ENCODE measurements at places on chromosomes 2 and 18.

- DNase-seq, result no peak
Measured at GRCh38 chr2:46811379-46812310, 104.0 kb downstream of the MCFD2 start.

DNA sequence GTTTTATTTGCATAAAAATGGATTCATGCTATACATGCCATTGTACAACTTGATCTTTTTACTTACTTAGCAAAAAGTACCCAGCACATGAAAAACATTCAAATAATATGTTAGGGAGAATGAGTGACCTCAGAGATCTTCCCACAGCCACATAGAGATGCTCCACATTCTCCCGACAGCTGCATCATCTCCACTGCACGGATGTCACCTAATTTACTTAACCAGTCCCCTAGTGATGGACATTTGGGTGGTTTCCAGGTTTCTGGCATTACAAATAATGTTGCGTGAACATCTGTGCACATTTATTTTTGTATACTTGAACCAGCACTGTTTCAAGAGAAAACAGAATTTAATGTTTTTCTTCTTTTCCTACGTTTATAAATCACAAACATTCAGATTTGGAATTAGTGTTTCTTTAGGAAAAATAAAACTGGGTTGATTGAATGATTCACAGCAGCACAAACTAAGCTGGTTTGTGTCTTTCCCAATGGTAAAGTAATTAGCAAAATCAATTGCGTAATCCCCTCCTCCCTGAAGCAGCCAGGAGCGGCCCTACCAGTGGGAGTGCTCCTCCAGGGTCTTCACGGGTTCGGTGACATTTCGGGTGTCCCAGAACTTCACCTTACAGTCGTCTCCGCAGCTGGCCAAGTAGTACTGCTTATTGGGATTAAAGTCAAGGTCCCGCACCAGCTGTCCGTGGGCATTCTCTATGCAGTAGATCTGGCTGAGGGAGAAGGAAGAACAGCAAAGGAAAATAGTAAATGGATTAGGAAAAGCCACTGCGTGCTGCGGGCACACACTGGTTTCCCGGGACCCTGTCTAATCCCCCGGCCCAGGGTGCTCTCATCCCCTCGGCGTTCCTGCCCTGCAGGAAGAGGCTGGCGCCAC lies 183.9 kb downstream of the EIPR1 start:
- DNase-seq, result no peak

DNA sequence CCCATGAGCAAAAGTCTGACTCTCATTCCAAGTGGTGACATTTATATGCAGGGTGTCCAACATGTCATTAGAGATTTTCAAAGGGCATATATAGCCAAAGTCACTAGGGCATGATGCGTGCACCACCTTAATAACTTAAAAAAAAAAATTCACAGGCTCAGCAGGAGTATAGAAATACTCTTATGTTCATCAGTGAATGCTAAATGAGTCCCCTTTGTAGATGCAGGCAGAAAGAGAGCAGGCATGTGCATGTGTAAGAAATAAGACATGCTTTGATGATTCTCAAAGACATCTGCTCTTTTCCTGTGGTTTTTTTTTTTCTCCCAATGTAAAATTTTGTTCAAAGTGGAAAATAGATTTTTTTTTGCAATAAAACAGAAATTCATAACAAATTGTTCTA lies 112.3 kb upstream of the AQP4 start:
- DNase-seq, result no peak

- no peak for DNase-seq
Measured at GRCh38 chr18:37564711-37565100, 892 bp downstream of the CELF4 start.

- DNase-seq, result no peak
Measured at GRCh38 chr2:47271054-47272000, 116.2 kb upstream of the STPG4 start.

GRCh38 chr2:16393500-16394071 lies 272.0 kb downstream of the CYRIA start:
- DNase-seq, result no peak

GRCh38 chr2:171811245-171811628 lies 82.8 kb downstream of the SLC25A12 start:
- peak; percentile 16 for DNase-seq

DNA sequence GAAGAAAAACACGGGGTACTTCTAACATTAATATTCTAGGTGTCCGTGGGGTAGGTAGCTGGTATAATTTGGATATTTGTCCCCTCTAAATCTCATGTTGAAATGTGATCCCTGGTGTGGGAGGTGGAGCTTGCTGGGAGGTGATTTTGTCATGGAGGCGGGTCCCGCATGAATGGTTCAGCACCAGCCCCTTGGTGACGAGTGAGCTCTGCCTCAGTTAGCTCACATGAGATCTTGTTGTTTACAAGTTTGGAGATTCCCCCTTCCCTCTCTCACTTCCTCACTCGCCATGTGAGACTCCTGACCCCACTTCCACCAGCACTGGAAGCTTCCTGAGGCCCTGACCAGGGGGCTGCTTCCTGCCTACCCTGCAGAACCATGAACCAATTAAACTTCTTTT lies 35.4 kb upstream of the DNER start:
- no peak for DNase-seq

GRCh38 chr2:168934826-168935225 lies 33.7 kb downstream of the G6PC2 start:
- DNase-seq, result no peak

GRCh38 chr2:164911832-164912231 lies 43.5 kb downstream of the SLC38A11 start:
- no peak for DNase-seq

DNA sequence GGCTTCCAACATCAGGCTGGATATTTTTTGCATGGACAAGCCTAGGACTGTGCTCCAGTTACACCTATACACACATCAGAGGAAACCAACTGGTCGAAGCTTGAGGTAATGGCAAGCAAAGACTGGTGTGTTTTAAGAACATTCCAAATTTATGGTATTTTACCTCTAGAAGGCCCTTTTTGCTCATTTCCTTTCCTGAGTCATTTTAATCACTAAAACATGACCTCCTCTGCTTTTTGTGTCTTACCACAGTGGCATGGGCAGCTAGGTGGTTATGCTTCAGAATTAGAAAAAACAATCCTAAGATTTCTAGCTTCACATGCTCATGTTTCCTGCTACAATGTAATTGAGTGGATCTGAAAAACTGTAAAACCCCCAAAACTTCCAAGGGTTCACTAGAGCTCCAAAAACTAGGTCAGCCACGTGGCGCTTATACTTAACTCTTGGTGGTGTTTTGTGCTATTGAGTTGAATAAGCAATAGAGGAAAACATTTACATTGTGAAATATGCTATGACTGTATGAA lies 30.6 kb upstream of the CHRNA1 start:
- DNase-seq, result no peak

DNA sequence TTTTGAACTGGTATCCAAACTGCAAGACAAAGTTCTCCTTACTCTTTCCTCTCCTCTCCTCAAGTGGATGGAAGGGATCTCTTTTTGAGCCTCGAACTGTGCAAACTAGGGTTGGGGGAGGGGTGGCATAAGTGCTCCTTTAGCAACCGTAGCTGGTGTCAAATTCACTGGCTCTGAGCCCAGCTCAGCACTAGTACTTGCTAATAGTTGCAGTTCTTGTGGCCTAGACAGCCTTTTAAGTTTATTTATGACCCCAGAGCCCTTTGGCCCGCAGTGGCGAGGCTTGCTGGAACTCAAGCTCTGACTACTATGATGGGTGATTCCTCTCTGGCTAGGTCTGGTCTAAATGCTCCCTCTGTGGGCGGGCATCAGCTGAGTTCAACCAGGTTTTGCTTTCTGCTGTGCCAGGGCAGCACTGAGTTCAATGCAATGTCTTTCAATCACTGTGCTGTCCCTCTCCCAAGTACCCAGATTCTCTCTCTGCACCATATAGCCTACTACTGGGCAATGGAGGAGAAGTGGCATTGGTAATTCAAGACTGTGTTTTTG lies 528.4 kb upstream of the SYT4 start:
- no peak for DNase-seq

- peak; percentile 69 for DNase-seq
Measured at GRCh38 chr2:190634381-190634780, 14.5 kb upstream of the NAB1 start.

DNA sequence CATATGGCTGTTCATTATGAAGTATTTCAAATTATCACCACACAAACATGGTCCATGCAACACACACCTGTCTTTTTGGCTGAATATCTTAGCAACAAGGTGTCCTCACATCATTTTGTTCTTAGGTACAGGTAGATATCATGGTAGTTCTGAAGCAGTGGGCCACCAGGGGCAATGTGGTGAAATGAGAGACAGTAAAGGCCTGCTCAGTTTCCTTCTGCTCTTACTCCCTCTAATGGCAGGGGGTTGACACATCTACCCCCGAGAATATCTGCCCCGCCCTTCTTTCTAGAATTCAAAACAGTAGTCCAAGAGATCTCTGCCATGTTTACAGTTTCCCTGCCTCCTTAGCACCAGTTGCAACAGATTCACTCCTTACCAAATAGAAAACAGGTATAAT lies 147.0 kb upstream of the KLHL14 start:
- DNase-seq, result no peak

DNA sequence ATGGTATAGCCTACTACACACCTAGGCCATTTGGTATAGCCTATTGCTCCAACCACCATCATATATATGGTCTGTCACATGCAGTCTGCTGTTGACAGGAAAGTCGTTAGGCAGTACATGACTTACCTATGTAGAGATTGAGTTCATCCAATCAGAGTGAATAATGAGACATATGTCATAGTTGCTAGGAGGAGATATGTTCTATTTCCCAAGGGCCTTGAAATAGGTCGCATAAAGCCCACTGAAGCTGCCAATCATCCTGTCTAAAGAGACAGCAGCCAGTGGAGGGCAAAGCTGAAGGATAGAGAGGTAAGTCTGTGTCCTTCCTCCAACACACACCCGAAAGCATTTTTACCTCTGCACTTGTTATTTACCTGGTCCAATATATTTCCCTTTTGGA lies 263.4 kb downstream of the PTPRM start:
- no peak for DNase-seq

GRCh38 chr2:112480530-112481049 lies 1.4 kb upstream of the TTL start:
- DNase-seq, result no peak

DNA sequence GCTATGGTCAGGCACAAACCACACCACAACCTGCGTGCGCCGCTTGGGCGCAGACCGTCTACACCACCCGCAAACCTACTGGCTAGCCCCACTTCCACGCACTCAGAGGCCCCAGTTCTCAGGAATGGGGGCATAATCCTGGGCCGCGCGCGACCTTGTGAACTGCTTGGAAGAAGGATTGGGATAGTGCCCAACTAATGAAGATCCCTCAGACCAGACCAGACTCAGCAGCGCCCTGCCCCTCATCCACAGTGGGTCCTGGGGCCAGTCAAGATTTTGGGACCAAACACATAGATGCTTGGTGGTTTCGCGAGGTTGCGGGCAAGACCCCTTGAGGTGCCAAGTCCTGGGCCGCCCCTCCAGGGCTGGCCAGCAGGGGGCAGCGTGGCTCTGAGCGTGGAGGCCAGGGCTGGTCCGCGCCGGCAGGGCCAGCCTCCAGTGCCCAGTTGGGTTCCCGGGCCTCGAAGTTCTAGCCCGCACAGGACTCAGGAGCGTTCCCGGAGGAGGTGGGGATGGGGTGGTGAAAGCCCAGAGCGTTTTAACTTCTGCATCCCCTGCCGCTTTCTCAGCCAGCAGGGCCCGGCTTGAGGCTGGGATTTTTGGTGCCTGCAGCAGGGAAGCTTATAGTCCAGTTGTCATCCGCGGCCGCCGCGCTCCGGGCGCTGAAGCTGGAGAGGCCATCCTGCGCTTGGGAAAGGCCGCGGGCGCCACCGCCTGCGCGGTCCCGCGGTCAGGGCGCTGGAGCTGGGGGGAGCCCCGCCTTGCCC lies 8.3 kb downstream of the OSR1 start:
- no peak for DNase-seq

DNA sequence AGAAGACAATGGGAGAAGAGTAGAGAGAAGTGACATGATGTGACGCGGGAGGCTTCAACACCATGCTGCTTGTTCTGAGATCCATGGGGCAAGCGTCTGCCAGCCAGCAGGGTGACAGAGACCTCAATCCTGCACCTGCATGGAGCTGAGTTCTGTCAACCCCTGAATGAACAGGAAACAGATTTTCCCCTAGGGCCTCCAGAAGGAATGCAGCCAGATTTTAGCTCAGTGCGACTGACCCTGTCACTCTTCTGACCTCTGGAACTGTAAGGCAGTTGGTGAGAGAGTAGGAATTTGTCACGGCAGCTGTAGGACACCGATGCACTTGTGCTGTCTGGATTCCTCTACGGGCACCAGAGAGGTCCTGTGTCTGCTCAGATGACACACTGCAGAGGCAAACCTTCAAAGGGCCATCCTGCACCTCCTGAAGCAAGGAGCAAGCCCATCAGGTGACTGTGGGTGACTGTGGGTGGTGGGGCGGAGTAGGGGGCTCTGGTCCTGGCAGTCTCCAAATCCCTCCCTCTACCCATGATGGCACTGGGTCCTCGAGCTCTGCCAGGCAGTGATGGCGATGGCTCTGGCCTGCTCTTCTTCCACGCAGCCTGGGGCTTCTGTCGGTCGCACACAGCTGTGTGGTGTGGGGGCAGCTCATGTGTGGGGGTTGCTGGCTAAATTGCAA lies 194.3 kb upstream of the TWIST2 start:
- DNase-seq, result no peak

DNA sequence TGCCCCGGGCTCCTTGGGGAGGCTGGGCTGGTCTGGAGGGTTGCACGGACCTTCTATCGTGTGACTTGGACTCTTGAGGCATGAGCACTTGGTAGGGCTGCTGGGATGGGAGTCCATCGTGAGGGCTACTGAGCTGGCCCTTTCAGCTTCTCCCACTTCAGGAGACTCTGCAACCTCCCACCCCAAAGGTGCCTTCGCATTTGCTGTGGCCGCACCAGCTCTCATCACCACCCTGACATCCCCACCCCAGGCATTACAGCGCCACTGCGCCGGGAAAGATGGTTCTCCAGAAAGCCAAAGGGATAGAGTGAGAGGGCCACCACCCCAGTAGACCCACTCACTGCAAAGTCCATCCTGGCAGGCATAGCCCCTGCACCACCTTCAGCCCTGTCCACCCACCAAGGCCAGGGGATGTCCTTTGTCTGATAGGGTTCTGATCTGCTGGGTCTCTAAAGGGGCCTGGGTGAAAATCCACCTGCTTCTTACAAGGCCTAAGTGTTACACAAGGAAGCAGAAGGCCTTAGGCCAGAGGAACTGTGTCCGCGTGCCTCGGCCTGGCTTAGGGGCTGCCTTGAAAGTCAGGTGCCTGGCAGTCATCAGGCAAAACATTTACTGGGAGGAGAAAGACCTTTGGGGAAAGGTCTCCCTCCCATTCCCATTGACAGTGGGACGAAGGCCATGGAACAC lies 5.1 kb downstream of the EHD3 start:
- no peak for DNase-seq

DNA sequence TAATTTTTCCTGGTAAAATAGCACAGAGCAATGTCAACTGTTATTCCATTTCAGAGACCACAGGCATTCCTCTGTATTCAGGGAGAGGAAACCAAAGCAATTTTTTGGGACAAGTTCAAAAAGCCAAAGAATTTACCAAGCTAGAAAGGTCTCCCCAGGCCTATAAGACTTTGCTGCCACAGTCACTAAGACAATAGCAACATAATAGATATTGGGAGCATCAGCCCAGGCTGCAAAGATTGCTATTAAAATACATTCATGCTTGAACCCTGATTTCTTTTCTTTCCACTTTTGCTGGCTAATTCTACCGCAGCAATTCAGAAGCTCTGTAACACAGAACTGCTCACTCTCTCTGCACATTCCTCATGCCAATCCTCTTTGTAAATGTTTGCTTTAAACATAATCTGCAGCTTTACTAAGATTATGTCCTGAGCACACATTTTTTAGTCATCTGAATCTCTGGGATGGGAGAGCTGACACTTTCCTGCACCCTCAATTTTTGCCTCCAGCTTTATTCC lies 76.3 kb downstream of the CLHC1 start:
- peak; percentile 72 for DNase-seq

Data from fibroblast of skin of left quadriceps (primary cell).